ENCODE measurements at places on chromosomes 3 and 15.
A peak's percentile ranks its signal among the peaks of the same experiment; 100 is the strongest.

GRCh38 chr3:143090486-143090885, 29.1 kb upstream of the CHST2 start:
- no peak for DNase-seq

GRCh38 chr3:32869513-32870047, 51.8 kb downstream of the TRIM71 start:
- no peak for DNase-seq

GRCh38 chr15:75023181-75023871, at the start of gene PPCDC:
TSS of gene PPCDC (plus strand) at chr15:75023590. CDS start at chr15:75028319, 4,729 bp downstream.
- DNase-seq: peak; percentile 94

- no peak for DNase-seq
These were observed 9.3 kb downstream of the USP3 start for GRCh38 chr15:63513728-63514127.

- no peak for DNase-seq
These were observed 38.3 kb downstream of the ADGRG7 start for GRCh38 chr3:100647657-100648056.

- no peak for DNase-seq
These were observed 19.9 kb upstream of the ALPK3 start for GRCh38 chr15:84797212-84797611.

DNA sequence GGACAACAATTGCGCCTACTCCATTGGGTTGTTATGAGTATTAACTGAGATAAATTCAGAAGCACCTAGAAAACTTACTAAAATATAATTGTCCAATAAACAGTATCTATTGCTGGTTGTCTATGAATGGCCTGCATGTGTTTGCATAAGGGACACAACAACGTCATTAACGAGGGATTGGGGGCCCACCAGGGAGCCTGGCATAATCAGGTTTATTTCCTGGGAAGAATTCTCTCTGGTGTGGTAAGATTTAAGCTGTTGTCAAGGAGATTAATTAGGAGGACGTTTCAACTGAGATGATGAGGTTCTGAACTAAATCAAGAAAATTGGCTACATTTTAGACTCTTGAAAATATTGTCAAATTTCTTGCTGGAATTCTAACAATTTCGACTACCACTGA, 176.1 kb upstream of the CDIN1 start:
- DNase-seq: no peak

DNA sequence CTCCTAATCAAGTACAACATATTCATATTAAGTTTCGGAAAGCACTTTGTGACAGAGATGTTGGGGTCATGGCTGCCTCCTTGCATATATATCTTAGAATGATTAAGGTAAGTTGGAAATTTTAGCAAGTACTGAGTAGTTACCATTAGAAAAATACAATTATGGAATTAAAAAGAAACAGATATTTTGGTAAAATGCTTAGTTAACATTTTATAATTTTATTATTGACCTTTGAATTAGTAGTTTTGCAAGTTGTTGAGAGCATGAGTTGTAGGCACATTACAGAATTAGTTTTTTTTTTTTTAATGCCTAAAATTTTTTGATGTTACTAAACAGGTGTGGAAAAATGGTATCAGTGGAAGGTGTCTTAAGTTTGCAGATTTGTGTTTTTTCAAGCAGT, 20.6 kb downstream of the AP4E1 start:
- no peak for DNase-seq

GRCh38 chr3:142963516-142964448, at the start of gene PAQR9:
TSS of gene PAQR9 (minus strand) at chr3:142963674. CDS start at chr3:142963336, 338 bp downstream.
- no peak for DNase-seq

DNA sequence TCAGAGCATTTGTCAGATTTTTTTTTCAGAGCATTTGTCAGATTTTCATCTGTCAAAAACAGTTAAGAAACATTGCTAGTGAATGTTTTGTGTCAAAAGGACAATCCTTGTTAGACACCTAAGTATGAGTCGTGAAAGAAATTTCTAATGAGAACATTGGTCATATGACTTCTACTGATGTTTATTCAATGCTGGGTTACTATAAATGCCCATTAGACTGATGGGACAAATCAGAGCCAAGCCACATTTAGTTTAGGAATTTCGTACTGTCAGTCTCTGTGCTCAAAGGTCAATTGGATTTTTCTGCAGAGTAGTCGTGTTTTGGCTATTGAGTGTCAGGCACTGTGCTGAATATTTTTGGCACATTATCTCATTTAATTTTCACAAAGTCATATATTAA, 31.6 kb downstream of the TSC22D2 start:
- no peak for DNase-seq

DNA sequence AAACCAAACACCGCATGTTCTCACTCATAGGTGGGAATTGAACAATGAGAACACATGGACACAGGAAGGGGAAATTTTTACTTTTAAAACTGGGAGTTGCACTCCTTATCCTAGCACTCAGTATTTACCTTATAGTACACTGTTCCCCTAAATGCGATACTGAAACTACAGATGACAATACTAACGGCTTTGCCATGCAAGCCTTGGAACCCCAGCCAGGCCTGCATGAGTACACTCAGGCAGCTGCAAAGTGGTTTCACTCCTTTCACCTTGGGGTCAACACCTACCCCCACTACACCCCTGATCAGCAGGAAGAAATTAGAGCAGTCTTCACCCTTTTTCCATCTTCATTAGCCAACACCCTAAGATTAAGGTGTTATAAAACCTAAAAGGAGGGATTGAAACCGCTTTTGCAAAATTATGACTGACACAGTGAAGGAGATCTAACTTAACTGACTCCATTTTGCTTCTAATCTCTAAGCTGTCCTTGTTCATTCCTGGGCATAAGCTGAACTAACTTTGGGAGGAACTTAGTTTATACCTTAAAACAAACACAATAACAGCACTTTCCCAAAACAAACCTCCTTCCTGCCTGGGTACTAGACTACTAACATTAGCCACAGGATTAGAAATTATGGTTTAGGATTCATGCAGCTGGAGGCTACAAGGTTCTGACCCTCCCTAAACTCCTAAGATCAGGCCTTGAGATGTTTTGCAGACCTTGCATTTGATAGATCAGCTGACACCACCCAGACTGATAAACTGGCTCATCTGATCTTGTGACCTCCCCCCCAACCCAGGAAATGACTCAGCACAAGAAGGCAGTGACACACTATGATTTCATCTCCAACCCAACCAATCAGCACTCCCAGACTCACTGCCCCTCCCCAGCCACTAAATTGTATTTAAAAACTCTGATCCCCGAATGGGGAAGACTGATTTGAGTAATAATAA, 452.1 kb upstream of the PPP2R3A start:
- no peak for DNase-seq

GRCh38 chr3:128297401-128298138, 144.3 kb downstream of the EEFSEC start:
- DNase-seq: no peak

- peak; percentile 42 for DNase-seq
These were observed 43.7 kb upstream of the ATP2C1 start for GRCh38 chr3:130850044-130850797.

DNA sequence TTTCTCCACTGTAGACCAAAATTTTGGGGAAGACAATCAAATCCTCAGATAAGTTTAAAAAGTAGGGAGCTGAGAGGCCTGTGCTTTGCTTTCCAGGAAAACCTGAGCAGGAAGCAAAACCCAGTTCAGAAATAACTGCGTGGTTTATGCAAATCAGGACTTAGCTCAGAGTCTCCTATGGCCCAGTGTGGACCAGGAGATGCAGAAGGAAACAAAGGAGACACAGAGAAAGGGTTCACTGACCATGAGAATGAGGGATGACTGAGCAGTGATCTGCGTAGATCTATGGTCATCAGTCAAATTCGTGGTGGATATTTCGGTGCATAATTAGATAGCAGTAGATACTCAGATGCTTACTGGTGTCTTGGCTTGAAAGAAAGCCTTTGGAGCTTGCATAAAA, 196.6 kb downstream of the TPRG1 start:
- DNase-seq: no peak

GRCh38 chr3:132879656-132880055, 157.4 kb upstream of the NPHP3 start:
- DNase-seq: no peak

DNA sequence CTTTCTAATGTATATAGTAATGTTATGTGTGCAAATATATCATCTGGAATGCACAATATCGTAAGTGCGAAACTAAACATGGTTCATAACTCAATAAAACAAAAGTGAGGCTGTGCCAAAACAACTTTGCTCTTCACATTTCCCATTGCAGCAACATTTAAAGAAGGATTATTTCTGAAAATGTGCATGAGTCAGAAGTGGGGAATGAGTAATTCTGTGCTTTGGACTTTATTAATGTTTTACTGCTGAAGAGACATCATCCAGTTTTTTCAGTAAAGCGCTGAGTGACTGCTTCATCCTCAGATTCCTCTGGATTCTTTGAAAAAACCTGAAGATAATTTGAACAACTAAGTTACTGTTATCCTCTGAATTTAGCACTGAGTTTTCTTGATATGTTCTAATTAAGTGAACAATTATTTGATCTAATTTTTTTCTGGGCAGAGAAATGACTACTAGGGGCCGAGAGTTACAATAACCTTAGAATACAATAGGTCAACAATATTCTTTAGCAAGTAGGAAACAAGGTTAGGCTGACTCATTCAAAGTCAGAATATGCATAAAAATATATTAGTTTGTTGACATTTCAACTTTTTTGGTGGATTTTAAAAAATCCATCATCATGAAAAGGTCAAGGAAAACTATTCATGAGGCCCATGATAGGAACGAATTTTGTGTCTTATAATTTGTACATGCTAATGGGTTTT, 20.0 kb upstream of the PLCL2 start:
- DNase-seq: no peak

GRCh38 chr3:185089343-185089742, 63.5 kb downstream of the C3orf70 start:
- no peak for DNase-seq

GRCh38 chr3:59143447-59143846, 93.6 kb upstream of the CFAP20DC start:
- no peak for DNase-seq

- no peak for DNase-seq
These were observed 260.4 kb upstream of the TTC14 start for GRCh38 chr3:180341516-180341915.

DNA sequence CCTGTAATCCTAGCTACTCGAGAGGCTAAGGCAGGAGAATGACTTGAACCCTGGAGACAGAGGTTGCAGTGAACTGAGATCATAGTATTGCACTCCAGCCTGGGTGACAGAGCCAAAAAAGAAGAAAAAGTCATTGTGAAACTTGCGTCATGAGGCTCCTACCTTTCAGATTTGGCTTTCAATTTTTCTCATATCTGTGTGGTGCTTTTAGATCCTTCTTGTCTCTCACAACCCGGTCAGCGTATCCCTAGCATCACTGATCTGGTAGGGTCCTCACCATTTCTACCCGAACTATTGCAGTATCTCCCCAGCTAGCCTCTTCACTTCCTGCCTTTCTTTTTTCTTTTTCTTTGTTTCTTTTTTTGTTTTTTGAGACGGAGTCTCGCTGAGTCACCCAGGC, 21.6 kb upstream of the GCNT3 start:
- DNase-seq: no peak

GRCh38 chr3:116046350-116046749, 398.9 kb downstream of the LSAMP start:
- DNase-seq: no peak

DNA sequence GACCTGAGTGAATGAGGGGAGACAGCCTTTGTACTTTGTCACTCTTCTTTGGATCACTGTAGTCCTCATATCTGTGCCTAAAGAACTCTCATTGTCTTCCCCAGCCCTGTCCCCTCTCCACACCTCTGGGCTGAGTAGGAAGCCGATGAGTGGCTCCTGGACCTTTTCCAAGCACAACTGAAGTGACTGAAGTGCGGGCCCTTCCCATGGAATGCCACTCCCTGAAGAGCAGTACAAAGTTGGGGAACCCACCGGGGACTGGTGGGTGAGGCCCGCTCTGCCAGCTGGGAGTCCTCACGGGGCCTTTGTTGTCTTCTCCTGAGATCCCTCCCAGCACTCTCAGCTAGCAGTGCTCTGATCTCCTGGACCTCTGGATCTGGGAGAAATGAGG, 90.1 kb downstream of the AAGAB start:
- DNase-seq: no peak

- no peak for DNase-seq
These were observed 92.4 kb downstream of the NAALADL2 start for GRCh38 chr3:174951498-174952005.

DNA sequence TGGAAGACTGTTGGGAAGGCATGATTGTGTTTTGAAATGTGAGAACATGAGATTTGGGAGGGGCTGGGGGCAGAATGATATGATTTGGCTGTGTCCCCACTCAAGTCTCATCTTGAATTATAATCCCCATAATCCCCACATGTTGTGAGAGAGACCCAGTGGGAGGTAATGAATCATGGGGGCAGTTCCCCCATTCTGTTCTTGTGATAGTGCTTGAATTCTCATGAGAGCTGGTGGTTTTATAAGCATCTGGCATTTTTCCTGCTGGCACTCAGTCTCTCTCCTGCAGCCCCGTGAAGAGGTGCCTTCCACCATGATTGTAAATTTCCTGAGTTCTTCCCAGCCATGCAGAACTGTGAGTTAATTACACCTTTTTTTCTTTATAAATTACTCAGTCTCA, 430.5 kb downstream of the OTOL1 start:
- DNase-seq: no peak

DNA sequence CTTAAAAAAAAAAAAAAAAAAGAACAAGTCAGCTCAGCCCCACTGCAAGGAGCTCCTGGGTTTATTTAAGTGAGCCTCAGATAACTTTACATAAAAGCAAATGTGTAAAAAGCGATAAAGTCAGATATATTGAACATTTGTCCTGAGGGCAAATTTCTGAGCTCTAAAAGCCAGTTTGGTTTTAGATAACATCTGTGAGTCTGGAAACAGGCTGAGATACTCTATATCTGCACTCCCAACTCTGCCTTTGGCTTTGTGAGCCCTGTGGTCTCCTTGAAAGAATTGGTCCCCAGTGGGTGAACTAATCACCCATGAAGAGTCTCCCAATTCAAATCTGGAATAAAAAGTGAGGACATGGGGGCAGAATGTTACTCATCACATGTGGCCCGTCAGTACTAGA, 104.6 kb downstream of the APBA2 start:
- DNase-seq: no peak
